Stimulated activated CD8-positive, alpha-beta memory T cell treated with anti-CD3 and anti-CD28 coated beads, Interleukin-4, amount 100 ng/mL, for 1 hour (primary cell): ENCODE measurements at places on chromosomes 4 and X.

- DNase-seq: no peak
These were observed 44.9 kb downstream of the CCNG2 start for GRCh38 chr4:77201857-77202256.

DNA sequence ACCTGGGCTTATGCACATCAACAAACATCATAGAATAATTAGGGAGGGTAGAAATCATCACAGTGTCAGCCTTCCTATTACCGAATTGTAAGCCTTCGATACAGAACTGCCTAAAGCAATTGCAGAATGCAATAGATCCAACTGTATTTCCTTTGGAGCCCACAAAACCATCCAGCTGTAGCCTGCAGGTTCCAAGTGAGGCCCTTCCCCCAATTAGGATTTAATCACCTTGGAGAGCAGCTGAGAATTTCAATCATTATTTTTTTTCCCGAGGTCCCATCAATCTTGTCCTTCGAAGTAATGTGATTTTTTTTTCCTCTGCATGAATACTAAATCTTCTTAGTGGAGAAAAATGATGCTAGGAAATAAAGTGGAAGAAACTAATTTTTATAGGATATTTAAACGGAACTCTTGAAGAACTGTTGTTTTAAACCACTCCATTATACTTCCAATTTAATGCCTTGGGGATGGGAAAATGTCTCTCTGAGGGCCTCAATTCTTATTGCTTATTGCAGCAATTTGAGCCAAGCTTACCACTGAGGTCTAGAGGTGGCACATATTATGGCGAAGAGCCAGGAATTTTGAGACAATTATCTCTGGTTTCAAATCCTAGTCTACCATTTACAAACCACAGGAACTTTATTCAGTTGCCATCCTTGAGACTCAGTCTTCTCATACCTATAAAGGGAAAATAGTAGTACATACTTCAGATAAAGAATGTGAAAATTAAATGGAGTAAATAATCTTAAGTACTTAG, 953.4 kb upstream of the IGFBP7 start:
- DNase-seq: no peak

- DNase-seq: no peak
These were observed 2029.9 kb upstream of the AGA start for GRCh38 chr4:179472164-179472563.

GRCh38 chrX:40671126-40671525, 23.8 kb upstream of the CXorf38 start:
- no peak for DNase-seq

- DNase-seq: no peak
These were observed 326.1 kb upstream of the EMCN start for GRCh38 chr4:100843910-100844309.
